Activated CD4-positive, alpha-beta memory T cell treated with anti-CD3 and anti-CD28 coated beads for 36 hours (primary cell): ENCODE measurements at places on chromosomes 3 and 15. TPM values are rescaled to one million over a fixed set of nuclear protein-coding genes. Genes with fewer than 3 reads are reported as not detected.

DNA sequence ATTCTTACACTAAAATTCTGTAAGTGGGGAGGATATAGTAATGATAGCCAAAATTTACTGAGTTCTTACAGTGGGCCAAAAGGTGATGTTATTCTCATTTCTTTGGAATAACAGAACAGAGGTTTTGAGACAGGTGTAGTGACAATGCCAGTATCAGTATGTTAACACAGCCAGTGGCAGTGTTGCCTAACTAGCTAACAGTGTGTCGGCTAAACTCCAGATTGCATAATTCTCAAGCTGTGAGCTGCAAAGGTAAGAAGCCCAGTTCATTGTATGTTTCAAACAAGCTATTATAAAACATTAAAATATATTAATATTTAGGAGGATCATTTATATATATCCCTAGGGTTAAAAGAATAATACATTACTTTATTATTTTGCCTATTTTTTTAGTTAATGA lies 920 bp downstream of the SLC15A2 start:
- H3K4me1 ChIP-seq: no peaks in the 10 kb centered on the region
- no peak overlapping the region for H3K27ac ChIP-seq
- no peak overlapping the region for H3K4me3 ChIP-seq
- H3K36me3 ChIP-seq: no peaks in the 10 kb centered on the region
- no peak for DNase-seq

GRCh38 chr3:30281526-30281925 lies 324.9 kb upstream of the TGFBR2 start:
- no peak overlapping the region for H3K4me3 ChIP-seq
- H3K4me1 ChIP-seq: peaks cover 13% of the 10 kb centered on the region
- H3K27ac ChIP-seq: no peak overlapping the region
- no peaks in the 10 kb centered on the region for H3K36me3 ChIP-seq

GRCh38 chr3:114624571-114625181 lies 330.8 kb downstream of the TIGIT start:
- peaks cover 2% of the 10 kb centered on the region for H3K4me1 ChIP-seq
- DNase-seq: peak; percentile 17
- H3K36me3 ChIP-seq: peaks cover 11% of the 10 kb centered on the region
- H3K27me3 ChIP-seq: no peaks in the 10 kb centered on the region
- H3K27ac ChIP-seq: no peak overlapping the region

- peaks cover 69% of the 10 kb centered on the region for H3K36me3 ChIP-seq
- H3K27ac ChIP-seq: peak overlapping the region; percentile 99
- peak overlapping the region; percentile 90 for H3K4me3 ChIP-seq
- no peaks in the 10 kb centered on the region for H3K27me3 ChIP-seq
- DNase-seq: peak; percentile 97
- peaks cover 53% of the 10 kb centered on the region for H3K4me1 ChIP-seq
These were observed 5.6 kb downstream of the CSK start for GRCh38 chr15:74787251-74788041.

Gene CP
- total RNA-seq: not detected
